Stimulated activated CD4-positive, alpha-beta T cell treated with anti-CD3 and anti-CD28 coated beads, Interleukin-1b, Interleukin-23, amount 100 ng/mL, for 4 hours (primary cell): ENCODE measurements at places on chromosomes 3 and 15.

DNA sequence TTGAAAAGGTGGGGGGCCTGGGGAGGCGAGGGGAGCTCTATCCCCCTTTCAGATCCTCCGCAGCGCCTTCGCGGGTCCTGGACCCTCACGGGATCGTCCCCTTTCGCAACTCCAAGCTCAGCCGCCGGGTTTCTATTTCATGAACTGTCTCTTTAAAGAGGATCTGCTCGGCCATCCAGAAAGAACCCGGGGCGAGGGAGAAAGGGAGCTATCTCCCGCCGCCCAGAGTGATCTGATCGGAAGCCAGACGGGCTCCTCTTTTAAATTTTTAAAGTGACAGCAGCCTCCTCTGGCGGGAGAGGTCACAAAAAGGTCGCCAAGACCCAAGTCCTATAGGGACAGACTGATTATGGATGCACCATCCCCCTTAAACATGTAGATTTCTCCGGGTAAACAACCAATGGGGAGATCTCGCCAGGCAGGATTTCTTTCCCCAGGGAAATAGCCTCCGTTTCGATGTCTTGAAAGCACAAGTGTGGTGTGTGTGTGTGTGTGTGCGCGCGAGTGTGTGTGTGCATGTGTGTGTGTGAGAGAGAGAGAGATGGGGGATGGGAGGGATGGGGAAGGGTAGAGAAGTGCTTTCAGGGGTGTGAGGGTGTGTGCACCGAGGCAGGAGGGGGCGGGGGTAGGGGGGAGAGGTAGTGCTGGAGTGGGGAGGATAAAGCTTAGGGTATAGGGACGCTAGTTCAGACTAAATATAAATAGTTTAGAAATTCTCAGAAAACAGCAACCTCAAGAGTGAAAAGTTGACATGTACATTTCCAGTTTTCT lies 516.1 kb downstream of the MECOM start:
- no peak for DNase-seq

DNA sequence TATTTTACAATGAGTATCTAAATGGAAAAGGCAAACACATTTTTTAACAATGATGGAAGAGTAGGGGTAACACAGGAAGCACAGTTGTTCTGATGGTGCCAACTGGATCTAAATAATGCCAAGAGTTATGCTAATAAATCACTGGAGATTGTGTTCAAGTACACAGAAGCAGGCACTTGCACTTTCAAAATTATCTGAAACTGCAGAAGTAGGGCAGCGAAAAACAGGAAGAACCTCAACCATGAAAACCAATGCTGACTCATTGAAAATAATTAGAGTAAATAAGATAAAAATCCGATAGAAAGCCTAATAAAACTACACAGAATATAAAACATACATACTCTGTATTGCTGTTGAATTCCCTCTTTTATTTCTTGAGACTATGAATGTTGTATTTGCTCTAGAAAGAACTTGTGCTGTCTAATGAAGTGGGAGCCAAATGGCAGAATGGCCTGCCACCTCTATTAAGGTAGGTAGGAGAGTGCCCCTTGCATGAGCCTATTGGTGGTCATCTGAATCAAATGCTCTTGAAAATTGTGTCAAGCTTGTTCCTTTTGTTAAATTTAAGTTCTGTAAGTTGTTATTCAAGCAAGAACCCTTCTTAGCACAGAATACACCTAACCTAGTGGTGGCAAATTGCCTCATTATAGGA lies 93.7 kb downstream of the ABI3BP start:
- DNase-seq = no peak

DNA sequence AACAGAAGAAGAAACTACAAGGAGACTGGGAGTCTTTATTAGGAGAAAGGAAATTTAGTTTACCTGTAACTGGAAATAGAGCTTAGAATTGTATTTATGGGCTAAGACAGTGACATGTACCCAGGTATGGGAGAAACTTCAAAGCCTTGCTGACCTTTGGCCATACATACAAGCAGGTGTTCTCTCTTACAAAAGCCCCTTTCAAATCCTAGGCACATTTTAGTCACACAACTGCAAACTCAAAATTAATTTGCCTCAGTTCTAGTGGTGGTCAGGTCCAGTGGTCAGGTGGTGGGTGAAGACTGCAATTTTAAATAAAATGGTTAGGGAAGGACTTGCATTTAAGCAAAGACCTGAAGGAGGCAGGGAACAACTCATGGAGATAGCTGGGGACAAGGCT lies 30.4 kb downstream of the GATM start:
- no peak for DNase-seq

DNA sequence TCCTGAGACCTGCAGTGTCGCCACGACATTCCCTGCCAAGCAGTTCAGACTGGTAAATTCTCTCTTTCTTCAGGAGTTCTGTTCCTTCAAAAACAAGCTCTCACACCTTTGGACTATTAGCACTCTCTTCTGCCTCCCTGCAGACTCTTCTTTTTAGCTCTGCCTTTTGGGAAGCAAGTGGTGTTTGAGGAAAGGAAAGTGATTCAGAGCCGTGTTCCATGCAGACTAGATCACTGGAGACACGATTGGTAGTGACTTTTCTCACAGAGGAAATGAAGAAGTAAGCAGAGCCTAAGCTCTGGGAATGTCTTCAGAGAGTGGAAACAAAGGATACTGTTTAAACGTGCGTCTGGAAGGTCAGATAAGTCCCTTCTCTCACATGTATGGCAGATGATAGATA lies 270.6 kb upstream of the TPRG1 start:
- DNase-seq = no peak

DNA sequence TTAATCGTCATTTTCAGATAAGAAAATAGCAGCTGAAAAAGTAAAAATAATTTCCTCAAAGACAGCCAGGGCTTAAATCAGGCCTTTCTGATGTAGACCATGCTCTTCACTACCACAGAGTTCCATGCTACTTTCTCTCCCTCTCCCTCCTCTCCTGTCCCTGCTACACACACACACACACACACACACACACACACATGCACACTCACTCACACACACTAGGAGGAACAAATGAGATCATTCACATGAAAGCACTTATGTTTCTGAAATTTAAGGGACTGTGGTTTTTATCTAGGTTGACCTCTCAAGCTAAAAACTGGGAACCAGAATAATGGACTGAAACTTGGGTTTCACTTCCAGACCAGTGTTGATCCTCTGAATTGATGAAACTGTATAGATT lies 4.1 kb upstream of the PSMA4 start:
- DNase-seq = no peak

DNA sequence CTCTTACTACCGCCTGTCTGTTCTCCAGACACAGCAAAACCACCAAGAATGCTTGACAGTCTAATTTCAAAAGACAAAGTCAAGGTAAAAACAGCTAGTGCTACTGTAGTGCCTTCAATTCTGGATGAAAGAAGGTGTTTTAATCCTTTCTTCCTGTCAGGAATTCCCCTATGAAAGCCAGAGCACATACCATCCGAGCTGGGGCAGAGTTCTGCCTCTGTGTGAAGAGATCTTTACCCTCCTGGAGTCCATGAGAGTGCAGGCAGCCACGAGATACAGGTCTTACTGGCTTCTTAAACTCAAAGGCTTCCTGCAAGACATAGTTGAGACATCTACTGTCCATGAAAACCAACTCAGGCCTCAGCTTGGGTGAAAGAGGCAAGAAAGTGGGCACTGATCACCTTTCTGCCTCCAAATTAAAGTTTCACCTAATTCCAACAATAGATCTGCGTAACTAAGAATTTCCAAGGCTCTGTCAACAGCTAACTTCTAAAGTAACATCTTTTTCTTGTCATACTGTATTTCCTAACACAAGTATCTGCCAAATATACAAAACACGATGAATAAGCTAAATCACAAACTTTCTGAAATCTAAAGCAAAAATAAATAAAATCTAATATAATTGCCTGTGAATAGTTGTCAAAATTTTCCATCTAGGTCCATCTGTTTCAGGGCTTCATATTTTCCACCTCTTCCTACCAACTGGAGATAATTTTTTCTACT lies 7.5 kb downstream of the CDC25A start:
- DNase-seq = no peak

DNA sequence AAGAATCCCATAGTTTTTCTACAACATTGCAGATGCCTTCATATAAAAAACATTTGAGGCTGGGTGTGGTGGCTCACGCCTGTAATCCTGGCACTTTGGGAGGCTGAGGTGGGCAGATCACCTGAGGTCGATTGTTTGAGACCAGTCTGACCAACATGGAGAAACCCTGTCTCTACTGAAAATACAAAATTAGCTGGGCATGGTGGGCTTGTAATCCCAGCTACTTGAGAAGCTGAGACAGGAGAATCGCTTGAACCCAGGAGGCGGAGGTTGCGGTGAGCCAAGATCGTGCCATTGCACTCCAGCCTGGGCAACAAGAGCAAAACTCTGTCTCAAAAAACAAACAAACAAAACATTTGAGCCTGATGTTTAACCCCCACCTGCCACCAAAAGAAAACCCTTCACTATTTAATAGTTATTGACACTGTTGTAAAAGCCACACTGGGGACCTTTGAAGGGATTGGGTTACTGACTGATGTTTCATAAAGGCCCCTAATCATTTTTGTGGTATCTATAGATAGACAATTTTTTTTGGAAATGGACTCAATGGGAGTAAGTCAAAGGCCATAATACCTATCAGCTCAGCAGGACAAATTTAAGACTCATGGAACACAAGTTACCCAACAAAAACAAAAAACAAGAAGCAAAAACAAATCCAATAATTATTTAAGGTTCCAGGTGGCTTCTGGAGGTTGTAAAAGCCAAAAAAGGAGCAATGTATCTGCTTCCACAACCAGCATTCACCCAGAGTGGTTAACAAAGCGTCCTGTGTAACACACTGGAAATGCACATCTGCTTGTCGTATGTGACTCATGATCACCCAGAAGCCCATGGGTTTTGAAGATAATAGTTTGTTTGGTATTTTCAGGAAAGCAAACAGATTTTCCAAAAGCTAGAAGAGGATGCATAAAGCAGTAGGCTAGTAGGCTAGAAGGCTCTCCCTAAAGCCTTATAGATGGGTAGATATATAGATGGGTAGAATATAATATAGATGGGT lies 41.2 kb downstream of the CDCP1 start:
- DNase-seq = no peak

DNA sequence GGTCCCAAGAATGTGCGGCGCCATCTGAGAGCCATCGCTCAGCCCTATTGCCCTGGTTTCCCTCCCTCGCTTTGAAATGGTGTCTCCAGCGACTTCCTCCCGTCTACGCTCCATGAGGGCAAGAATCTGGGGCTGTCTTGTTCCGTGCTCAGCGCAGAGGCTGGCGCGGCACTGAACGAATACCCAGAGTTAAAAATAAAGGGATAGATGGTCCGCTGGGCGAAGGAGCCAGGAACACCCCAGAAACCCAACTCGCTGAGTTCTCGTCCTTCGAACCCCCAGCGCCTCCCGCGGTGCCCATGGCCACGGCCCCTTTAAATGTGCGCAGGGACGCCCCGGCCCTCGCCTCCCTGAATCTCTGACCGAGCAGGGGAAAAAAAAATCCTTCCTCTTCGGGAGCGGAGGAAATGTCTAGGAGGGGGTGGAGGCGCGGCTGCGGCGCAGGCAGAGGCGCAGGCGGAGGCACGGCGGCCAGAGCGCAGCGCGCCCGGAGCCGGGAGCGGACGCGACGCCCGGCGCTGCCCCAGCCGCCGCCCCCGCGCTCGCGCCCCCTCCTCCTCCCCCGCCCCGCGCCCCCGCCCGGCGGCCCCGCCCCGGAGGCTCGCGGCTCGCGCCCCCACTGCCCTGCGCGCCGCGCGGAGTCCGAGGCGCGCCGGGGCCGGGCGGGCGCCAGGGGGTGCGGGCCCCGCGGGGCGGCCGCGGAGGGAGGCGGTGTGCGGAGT lies 8.5 kb upstream of the FGD5 start:
- DNase-seq = no peak

- DNase-seq = no peak
Observed at GRCh38 chr3:51999846-52000245, 4.2 kb upstream of the RPL29 start.

GRCh38 chr3:194782698-194783404 lies 97.2 kb downstream of the FAM43A start:
- no peak for DNase-seq
